ENCODE measurements at places on chromosomes 5 and 9.

GRCh38 chr9:108163321-108164005 is 673.9 kb upstream of the KLF4 start:
- no peak for DNase-seq

- peak; percentile 80 for DNase-seq
Observed at GRCh38 chr9:69971643-69972449, 71.8 kb upstream of the MAMDC2 start.

DNA sequence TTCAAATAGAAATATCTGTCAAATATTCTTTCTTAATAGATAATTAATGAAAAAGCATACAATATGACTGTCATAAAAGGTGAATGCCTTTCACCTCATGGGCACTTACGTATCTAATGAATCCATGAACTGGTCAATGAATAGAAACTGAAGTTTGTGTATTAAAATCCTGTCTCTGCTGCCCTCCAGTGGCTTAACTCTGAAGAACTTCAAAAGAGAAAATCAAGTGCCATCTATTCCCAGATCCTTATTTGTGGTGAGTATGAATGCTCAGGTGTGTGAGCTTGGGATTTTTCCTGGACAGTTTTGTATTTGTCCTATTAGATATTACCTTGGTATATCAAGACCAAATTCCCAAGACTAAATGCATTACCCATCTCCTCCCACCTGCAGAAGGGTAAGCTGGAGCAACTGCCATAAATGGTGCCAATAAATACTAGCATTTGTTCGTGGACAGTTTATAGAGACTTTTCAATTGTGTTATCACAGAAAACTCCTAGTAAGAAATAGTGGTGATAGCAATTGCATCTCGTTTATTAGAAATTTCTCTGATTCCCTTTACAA is 44.0 kb upstream of the SVEP1 start:
- DNase-seq, result peak; percentile 79

GRCh38 chr5:68528821-68529273 is 313.3 kb downstream of the PIK3R1 start:
- no peak for DNase-seq

Measured in choroid plexus epithelial cell (primary cell).